ENCODE measurements at places on chromosomes 6 and 20.

GRCh38 chr20:63539441-63540370 is 2.5 kb upstream of the PTK6 start:
- no peak for DNase-seq

DNA sequence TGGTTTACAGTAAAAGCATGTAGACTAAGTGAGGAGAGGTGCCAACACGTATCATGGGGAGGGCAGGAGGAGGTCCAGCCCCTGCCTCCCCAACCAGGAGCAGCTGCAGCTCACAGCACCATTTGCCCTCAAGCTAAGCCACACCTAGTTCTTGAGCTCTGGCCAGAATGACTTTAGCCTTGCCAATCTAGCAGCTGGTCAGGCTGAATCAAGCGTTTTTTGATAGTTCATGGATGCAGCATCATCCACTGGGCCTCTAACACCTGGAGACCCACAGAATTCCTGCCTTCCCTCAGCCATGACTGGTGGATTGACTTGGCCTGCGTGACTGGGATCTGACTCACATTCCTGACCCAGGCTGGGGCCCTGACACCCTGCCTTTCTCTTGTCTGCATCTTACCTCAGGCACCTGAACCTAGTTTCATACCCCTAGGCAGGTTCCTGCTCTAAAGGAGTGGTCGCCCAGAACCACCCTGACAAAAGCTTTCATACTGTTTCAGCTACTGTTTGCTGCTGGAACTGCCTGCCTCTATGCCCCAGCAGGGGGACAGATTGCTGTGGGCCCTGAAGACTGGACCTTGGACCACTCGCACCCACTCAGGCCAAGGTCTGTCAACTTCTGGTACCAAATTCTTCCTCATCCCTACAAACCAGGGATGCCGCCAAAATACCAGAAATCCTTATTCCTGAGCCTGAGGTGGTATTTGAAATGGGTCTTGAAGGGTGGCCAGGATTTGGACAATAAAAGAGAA is 122.3 kb downstream of the QRSL1 start:
- DNase-seq = no peak

DNA sequence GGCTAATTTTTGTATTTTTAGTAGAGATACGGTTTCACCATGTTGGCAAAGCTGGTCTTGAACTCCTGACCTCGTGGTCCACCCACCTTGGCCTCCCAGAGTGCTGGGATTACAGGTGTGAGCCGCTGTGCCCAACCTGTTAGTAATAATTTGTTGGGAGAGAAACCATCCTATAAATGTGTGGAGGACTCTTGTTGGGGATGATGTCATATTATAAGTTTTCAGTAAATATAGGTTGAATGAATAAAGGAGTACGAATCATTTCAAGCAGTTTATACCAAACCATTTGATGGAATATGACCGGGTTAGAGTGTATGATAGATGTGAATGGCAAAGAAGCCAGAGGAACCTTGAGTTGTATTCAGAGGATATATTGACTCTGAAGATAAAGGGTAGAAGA is 240.8 kb downstream of the SAMD5 start:
- DNase-seq = no peak

- no peak for DNase-seq
These were observed 290.0 kb downstream of the TBC1D7 start for GRCh38 chr6:13038315-13038714.

DNA sequence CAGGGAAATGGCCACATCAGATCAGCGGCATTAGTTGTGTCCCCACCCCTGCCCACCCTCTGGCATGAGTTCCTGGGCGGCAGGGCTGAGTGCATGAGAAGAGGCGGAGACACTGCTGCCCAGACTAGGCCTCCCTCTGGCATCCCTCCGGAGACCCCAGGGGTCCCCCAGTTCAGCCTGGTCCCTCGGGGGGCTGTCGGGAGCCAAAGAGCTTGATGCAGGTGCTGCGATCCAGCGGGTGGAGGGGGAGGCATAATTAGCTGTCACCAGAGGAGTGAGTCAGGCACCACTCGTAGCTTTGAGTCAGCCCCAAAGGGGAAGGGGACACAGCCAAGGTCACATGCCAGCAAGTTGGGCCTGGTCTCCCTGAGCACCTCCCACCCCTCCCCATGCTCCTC is 34.5 kb downstream of the DLGAP4 start:
- DNase-seq = no peak

DNA sequence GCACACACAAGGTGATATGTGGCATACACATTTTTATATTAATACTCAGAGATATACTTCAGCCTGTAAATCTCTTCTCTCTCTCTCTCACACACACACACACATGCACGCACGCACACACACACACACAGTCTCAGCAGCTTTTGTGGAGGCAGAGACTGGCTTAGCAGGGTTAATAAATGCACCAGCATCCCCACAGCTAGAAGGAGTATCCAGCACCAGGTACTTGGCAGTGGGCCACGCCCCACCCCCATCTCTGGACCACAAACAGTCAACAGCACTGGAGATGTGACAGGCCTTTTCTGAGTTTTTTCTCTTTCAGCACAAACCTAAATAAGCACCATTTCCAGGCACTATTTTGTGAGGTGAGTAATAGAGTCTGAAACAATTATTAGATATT is 47.3 kb upstream of the LRFN2 start:
- no peak for DNase-seq

GRCh38 chr20:60641879-60642447 is 610.1 kb upstream of the CDH4 start:
- no peak for DNase-seq

DNA sequence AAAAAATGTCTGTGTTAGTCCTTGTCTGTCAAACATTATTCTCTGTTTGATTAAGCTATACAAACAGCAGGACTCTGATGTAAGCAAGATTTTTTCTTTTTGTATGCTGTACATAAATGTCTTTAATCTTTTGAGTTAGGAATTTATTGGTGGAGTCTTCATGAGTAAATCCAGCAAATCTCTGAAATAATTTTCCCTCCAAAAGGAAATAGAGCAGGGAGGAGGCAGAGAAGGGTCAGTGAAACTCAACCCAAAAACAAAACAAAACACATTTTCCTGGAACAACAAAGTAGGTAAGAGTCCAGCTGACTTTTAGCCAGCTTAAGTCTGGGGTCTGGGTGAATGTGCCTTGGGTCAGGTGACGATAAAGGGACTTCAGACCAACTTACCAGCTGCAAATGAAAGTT is 113.7 kb downstream of the FOXA2 start:
- no peak for DNase-seq

All from T-helper 2 cell (primary cell).